ENCODE measurements at places on chromosomes 4 and X.

- DNase-seq: no peak
These were observed 64.3 kb downstream of the LRBA start for GRCh38 chr4:150950657-150951288.

- no peak for DNase-seq
These were observed 45.1 kb downstream of the VSIG4 start for GRCh38 chrX:65994519-65995506.

GRCh38 chrX:52363247-52363883, 5.5 kb upstream of the XAGE2 start:
- DNase-seq: no peak

GRCh38 chr4:60657041-60657440, 543.1 kb upstream of the ADGRL3 start:
- DNase-seq: no peak

GRCh38 chr4:104416725-104417356, 77.9 kb downstream of the CXXC4 start:
- no peak for DNase-seq

DNA sequence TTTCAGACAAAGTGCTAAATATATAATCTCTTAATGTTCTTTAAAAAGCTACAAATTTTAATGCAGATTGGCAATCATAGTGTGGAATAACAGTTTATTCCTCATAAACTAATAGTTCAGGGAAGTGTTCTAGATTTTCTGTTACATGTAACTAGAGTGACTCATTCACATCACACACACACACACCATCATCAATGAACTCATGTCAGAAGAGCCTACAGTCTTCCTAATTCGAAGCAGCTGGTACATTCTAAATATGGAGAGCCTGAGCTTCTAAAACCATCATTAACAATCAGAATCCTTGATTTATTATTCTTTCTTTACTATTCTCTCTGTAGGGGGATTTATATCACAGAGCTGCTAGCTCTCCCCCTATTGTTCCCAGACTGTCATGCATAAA, 49.6 kb downstream of the DKK2 start:
- DNase-seq: peak; percentile 44
